ENCODE measurements at places on chromosomes 11 and 22. TPM values are rescaled to one million over a fixed set of nuclear protein-coding genes. Genes with fewer than 3 reads are reported as not detected.

DNA sequence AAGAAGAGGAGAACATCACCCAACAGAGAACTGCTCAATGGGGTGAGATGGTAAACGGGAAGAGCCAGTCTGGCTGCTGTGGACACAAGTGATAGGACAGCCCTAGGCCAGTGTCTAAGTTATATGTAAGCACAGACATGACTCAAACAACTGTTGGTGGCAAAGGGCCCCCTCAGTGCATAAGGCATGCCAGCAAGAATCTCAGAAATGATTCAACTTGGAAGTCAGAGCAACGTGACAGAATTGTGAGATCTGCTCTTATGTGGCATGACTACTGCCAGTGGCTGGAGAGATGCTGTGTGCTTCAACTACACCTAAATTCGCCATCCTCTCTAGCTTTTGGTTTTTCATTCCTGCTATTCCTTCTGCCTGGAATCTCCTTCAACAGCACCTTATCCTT, 7.4 kb downstream of the SLN start:
- peak; percentile 58 for DNase-seq

GRCh38 chr22:39317084-39317774, 2.2 kb downstream of the RPL3 start:
- no peak for DNase-seq

- no peak for DNase-seq
Observed at GRCh38 chr11:67437082-67437808, at the start of gene PTPRCAP. PTPRCAP (minus strand) TSS chr11:67437682; CDS start chr11:67437619, 63 bp downstream.

DNA sequence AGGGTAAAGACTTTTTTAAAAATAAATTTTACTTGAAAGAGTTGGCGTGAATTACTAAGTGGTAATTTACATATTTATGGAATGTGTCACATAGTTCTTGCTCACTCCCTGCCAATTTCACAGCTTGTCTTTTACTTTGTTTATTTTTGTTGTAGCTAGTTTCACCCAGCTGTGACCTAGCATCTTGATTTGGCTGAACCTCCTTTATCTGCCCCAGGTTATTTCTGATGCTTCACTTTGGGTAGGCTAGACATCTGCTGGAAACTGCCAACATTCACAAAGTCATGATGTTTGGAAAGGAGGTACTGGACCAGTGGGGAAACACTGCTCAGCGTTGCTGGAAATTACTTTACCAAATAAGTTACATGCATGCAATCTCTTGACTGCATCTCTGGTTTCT, 1676.0 kb upstream of the RAG2 start:
- DNase-seq = peak; percentile 63

- DNase-seq = no peak
Observed at GRCh38 chr11:67308031-67308866, 4.9 kb downstream of the SSH3 start.

- peak; percentile 22 for DNase-seq
Observed at GRCh38 chr11:64619811-64620380, 28.9 kb downstream of the SLC22A12 start.

DNA sequence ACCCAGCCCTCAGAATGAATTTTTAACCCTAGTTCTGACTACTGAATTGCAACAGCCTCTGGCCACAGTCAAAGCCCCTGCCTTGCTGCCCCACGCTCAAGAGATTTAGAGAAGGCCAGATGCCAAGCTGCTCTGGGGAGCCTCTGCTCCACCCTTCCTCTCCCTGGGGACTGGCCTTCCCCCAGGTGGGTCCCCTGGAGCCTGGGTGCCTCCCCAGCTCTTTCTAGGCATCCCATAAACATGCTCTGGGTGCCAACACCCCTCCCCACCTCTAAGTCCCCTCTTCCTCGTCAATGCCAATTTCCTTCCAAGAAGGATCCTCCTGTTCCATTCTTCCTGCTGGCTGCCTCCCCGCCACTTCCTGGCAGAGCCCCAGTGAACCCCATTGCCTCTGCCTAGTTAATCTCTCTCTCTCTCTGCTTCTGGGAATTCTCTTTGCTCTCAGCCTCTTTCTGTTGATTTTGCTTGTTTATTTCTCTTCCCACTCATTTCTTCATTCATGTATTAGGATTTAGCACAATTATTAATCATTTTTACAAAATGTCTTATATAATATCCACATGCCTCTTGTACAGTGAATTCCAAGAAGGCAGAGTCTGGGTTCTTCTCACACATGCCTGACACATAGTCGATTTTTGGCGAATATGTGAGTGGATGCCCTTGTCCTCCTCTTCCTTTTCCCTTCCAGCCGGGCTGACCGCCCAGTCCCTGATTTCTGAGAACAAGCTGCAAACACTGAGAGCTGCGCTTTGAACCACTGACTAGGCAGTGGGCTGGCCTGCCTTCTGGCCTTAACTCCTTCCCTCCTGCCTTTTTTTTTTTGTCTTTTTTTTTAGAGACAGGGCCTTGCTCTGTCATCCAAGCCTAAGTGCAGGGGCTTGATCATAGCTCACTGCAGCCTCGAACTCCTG, 17.5 kb downstream of the UQCR10 start:
- DNase-seq = no peak

DNA sequence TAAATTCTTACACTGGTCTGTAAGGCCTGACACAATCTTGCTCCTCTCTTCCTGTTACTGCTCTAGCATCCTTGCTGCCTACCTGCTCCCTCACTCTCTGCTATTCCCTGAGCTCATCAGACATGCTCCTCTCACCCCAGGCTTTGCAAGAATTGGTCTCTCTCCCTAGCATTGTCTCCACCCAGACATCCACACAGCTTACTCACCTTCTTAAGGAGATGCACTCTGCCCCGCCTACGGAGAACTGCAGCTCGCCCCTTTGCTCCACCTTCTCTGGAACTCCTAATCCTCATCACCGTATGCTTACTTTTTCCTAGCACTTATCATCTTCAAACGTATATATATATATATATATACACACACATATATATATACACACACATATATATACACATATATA, 23.3 kb upstream of the TMPRSS5 start:
- no peak for DNase-seq

DNA sequence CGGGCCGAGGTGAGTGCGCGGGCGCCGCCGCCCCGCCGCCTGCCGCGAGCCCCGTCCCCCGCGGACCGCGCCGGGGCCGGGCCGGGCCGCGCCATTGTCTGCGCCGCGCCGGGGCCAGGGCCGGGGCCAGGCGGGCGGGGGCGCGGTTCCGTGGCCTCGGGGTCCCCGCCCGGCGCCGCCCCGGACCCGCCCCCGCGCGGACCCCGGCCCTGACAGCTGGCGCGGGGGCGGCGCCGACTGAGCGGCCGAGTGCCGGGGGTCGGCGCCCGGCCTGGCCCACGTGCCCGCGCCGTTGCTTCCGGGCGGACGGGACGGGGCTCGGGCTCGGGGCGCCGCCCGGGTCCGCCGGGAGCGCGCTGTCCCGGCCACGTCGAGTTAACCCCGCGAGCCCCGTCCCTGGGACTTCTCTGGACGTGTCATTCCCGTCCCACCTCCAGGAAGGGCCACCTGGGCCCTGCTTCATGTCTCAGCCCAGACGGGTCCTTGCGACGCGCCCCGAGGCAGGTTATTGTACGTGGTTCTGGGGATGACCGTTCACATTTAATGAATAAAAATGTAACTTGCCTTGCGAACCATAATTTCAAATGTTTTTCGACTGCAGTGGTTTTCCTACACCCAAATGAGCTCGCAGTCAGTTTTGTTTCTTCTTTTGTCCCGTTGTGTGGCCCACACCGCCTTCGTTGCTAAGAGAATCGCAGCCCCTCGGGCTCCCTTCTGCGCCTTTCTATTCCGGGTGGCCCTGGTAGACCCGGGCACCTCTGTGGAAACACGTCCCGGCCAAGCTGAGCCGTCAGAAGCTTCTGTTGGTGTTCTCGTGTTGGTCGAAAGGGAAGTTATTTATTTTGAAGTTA, 562 bp downstream of the ZBED4 start:
- DNase-seq = peak; percentile 6

APOBEC3A gene
- total RNA-seq = not detected

KDM4D gene
- 0.93 TPM for total RNA-seq

CHRM4 gene
- total RNA-seq = 0.43 TPM
